ENCODE measurements at places on chromosomes 2 and 18.

- no peak for DNase-seq
Measured at GRCh38 chr18:63997041-63997440, 27.2 kb downstream of the SERPINB8 start.

DNA sequence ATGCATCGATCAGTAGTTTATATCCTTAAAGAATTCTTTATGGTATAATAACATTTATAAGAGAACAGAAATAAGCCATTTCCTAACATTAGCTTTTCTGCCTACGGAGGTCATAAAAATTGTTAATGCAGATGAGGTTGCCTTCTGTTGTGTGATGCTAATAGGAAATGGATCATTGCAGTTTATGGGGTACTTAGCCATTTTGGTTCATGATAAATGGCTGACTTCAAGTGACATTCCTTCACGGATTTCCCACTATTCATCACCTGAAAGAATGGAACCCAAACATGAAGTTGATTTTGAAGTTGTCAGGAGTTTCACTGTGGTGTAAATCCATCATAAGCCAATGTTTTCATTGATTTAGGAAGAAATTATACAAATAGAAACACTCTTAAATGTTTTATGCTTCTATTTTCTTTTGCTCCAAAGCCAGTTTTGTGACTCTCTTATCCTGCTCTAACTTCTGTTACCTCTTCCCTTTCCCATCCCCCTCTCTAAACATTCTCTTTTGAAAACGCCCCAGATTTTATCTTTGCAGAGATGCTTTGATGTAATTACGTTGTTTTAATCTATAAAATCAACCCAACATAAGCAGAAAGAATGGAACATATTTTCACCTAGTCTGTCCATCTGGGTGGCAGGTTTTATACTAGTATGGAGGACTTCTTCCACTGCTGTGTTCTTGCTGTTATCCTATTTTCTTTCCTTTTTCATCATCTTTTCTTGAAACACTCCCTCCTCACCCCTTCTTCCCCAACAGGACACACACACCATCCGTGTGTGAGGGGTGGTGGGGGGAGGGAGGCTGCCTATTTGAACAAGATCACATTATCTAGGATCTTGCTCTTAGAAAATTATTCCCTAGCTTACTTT lies 58.2 kb downstream of the GREB1L start:
- DNase-seq: no peak

GRCh38 chr2:143692162-143692561 lies 562.9 kb downstream of the ARHGAP15 start:
- DNase-seq: no peak

GRCh38 chr2:217775920-217776503 lies 226.8 kb downstream of the TNS1 start:
- DNase-seq: no peak

DNA sequence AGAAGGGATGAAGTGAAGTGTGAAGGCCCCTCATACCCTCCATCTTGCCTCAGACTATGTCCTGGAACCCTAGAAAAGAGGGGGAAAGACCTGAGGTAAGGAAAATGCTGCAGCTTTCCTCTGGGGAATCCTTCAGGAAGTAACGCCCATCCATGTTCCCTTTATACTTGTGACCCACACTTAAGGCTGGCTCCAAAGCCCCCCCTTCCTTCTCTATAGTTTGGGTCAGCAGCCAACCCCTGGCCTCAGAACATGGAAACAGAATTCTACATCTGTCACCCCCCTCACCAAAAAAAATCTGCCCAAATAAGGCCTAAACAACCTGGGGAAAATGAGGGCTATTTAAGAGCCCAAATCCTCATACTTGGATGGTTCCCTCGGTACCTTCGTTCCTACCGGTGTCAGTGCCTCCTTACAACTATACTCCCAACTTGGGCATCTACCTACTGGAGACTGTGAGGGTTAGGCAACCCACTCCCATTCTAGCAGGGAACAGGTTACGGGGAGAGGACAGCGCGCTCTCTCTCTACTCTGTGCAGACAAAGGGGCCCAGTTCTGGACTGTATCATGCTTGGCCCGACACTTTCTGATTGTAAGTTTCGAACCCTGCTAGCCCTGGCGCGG lies 689 bp downstream of the OST4 start:
- no peak for DNase-seq

GRCh38 chr2:95275601-95276243 lies 1.5 kb downstream of the PROM2 start:
- DNase-seq: no peak

GRCh38 chr2:15738943-15739342 lies 147.3 kb downstream of the DDX1 start:
- no peak for DNase-seq

DNA sequence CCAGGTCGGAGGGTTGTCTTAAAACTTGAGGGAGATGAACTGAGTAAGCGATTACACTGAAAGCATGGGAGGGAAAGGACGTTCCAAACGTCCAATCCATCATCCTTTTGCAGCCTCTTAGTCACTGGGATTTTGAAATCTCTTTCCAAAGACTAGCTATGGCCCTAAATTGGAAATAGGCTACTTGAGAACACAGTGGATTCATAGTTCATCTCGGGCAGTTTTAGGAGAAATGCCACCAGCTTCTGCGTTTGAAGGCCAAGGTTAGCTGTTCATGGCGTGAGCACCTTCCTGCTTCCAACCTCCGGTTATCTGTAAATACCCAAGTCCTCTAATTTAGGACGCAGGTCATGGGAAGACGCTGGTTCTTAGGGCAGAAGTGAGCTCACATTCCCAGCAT lies 821 bp upstream of the EML6 start:
- no peak for DNase-seq

DNA sequence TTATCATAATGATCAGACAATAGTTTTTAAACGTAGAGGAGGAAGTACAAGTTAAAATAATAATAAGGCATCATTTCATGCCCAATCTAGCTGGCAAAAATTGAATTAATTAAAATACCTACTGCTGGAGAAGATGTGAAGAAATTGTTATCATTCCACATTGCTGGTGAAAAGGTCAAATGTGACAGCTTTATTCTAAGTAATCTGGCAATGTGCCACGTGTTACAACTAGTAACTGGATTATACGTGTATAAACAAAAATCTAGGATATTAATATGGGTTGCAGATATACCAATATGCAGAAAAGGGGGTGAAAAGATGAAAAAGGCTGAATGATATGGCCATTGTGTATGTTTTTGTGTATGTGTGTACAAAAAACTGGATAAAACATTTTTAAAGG lies 32.4 kb downstream of the SMAD2 start:
- DNase-seq: no peak

GRCh38 chr2:23269747-23270146 lies 115.2 kb upstream of the KLHL29 start:
- no peak for DNase-seq

DNA sequence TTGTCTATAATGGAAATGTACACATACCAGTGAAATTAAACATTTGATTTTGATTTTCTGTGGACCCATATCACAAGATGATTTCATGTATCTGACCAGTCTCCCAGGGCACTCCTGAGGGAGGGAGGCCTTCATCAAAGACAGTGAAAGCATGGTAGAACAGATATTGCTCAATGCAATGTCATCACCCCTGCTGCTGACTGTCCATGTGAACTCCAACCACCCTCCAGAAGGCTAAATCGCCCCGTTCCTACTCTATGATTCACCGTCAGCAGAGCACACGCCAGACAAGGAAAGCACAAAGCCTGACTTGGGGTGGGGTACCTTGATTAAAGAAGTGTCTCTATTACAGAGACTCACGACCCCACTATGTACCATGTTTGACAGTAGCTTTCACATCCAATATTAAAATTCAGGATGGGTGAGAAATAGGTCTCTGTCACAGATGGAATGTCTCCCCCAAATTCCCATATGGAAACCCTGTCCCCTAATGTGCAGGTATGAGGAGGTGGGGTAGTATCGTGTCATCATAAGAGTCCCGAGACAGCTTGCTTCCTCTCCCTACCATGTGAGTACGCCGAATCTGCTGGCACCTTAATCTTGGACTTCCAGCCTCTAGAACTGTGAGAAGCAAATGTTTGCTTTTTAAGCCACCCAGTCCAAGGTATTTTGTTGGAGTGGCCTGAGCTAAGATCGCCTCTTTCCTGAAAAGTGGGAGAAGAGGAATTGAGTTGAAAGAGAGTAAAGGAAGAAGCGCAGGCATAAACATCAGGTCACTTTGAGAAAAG lies 42.4 kb downstream of the CYB5A start:
- no peak for DNase-seq

Measured in stimulated activated CD4-positive, alpha-beta T cell treated with anti-CD3 and anti-CD28 coated beads, TNF-alpha, amount 100 ng/mL, for 1 hour (primary cell).